ENCODE measurements at places on chromosomes 16 and 17. TPM values are rescaled to one million over a fixed set of nuclear protein-coding genes. Genes with fewer than 3 reads are reported as not detected.

LLGL2 gene
- 4.8 TPM for total RNA-seq

HSBP1 gene
- total RNA-seq: 218 TPM

GRB7 gene
- not detected for total RNA-seq

TMEM11 gene
- 26.0 TPM for total RNA-seq

GDE1 gene
- total RNA-seq: 32.9 TPM

TNFRSF17 gene
- total RNA-seq: not detected

MYL4 gene
- 7.6 TPM for total RNA-seq

CLEC10A gene
- total RNA-seq: not detected

IGF2BP1 gene
- 260 TPM for total RNA-seq

KCNH4 gene
- total RNA-seq: 0.71 TPM

HES7 gene
- 2.2 TPM for total RNA-seq

DNA sequence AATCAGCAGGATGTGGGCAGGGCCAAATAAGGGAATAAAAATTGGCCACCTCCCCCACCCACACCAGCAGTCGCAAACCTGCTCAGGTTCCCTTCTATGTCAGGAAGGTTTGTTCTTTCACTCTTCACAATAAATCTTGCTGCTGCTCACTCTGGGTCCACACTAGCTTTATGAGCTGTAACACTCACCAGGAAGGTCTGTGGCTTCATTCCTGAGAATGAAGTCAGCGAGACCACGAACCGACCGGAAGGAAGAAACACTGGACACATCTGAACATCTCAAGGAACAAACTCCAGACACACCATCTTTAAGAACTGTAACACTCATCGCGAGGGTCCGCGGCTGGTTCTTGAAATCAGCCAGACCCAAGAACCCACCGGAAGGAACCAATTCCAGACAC is 115.5 kb upstream of the TBX2 start:
- H3K27me3 ChIP-seq: no peaks in the 10 kb centered on the region
- no peak overlapping the region for H3K27ac ChIP-seq
- H3K4me1 ChIP-seq: peaks cover 14% of the 10 kb centered on the region
- H3K4me3 ChIP-seq: no peak overlapping the region
- H3K36me3 ChIP-seq: peaks cover 3% of the 10 kb centered on the region

DNA sequence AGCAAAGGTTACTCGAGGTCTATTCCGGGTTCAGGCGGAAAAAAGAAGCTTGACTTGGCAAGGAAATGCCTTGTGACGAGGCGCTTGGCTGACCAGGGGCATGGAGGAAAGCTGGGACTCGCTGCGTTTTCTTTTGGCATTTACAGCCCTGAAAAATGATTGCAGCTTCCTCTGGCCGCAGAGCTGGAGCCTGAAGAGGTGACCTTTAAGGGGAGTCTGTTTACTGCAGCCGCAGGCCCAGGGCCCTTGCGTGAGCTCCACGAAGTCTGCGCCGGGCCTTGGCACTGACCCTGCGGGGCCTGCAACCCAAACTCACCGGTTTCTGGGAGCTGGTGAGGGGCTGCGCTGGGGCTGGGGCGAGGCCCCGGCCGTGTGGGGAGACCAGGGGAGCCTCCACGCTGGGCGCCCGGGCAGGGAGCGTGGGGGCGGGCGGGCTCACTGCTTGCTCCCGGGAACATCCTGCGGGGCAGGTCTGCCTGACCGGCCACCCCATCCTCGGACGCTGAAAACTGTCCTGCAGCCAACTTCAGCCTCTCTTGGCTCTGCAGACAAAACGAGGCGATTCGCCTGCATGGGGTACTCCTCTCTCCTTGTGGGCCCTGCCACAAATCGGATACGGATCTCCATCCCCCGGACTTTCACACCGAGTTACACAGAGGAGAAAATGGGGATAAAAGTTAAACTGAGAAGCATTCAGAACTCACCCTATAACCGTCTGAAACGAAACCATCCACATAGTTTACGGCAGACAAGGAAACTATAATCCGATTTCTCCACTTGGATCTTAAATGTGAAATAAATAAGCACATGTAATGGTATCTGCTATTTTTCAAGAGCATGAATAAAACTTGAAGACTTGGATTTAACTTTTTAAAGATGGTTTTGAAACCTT is 206.3 kb upstream of the FOXF1 start:
- H3K36me3 ChIP-seq: no peaks in the 10 kb centered on the region
- no peak for DNase-seq
- no peak overlapping the region for H3K4me3 ChIP-seq
- no peak overlapping the region for H3K27ac ChIP-seq
- H3K27me3 ChIP-seq: no peaks in the 10 kb centered on the region

- no peaks in the 10 kb centered on the region for H3K4me1 ChIP-seq
- no peak overlapping the region for H3K27ac ChIP-seq
- no peak for DNase-seq
- no peak overlapping the region for H3K4me3 ChIP-seq
Observed at GRCh38 chr16:28604186-28604565, 5.7 kb downstream of the SULT1A1 start.

DNA sequence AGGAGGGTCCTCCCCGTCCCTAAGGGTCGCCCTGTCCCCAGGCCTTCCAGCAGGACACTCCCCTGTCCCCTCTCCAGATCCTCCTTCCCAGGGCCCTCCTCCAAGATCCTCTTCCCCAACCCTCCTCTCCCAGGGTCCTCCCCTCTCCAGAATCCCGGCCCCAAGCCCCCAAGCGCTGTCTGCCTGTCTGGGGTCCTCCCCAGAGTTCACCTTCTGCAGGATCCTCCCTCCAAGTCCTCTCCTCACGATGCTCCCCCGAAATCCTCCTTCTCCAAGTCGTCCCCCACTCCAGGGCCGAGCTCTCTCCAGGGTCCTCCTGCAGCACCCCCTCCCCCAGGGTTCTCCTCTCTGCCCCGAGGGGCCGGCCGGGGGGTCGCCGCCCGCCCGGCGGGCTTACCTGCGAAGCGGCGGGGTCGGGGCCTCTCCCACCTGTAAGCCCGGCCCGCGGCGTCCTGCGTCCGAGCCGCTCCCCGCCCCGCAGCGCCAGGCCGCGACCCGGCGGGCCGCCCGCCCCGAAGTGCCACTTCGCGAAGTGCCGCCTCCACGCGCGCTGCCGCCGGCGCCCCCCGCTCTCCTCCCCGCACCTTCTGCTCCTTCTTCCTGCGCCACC is 678 bp upstream of the BAIAP2 start:
- no peak for DNase-seq
- H3K4me1 ChIP-seq: peaks cover 41% of the 10 kb centered on the region
- H3K36me3 ChIP-seq: no peaks in the 10 kb centered on the region
- peaks cover 23% of the 10 kb centered on the region for H3K27me3 ChIP-seq
- peak overlapping the region; percentile 86 for H3K27ac ChIP-seq
- peak overlapping the region; percentile 90 for H3K4me3 ChIP-seq

GRCh38 chr16:57115514-57116182 is 23.3 kb downstream of the CPNE2 start:
- peaks cover 3% of the 10 kb centered on the region for H3K4me1 ChIP-seq
- no peak overlapping the region for H3K27ac ChIP-seq
- H3K36me3 ChIP-seq: no peaks in the 10 kb centered on the region
- H3K4me3 ChIP-seq: no peak overlapping the region
- DNase-seq: no peak

GRCh38 chr16:77763994-77764393 is 24.4 kb upstream of the VAT1L start:
- H3K27ac ChIP-seq: no peak overlapping the region
- no peak overlapping the region for H3K4me3 ChIP-seq
- peaks cover 2% of the 10 kb centered on the region for H3K27me3 ChIP-seq

GRCh38 chr16:1832838-1833454 is 5.9 kb downstream of the FAHD1 start:
- no peaks in the 10 kb centered on the region for H3K36me3 ChIP-seq
- no peaks in the 10 kb centered on the region for H3K27me3 ChIP-seq
- H3K4me3 ChIP-seq: peak overlapping the region; percentile 21
- peaks cover 10% of the 10 kb centered on the region for H3K4me1 ChIP-seq
- H3K27ac ChIP-seq: no peak overlapping the region

DNA sequence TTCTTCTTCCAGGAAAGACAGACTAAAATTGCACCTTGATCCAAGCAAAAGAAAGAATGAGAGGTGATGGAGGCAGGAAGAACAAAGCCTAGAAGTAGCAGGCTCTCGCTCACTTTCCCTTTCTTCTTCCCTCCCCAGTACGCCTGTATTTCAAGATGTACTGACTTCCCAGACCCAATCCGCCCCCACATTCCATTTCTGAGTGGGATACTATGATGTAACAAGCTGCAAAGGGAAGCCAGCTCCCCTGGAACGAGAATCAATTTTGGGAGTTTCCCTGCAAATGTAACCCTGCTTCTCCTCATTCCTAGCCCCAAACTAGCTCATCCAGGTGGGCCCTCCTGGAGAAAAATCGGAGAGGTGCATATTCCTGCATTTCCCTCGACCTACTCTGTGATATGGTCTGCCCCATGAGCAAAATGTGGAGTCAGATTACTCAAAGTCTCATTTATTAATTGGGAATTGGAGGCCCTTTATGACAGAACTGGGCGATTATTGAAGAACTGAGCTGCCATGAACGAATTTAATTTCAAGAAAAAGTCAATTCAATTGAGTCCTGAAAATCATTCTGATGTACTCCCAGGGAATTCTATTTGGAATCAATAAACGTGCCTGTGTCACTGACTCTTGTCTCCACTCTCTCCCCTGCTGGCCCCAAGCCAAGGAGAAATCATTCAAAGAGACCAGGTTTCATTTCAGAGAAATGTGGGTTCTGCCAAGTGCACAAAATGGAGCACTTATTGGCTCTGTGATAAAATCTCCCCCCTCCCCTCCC is 398.9 kb downstream of the SHISA9 start:
- no peak overlapping the region for H3K27ac ChIP-seq
- no peaks in the 10 kb centered on the region for H3K4me1 ChIP-seq
- H3K27me3 ChIP-seq: peaks cover 2% of the 10 kb centered on the region
- no peaks in the 10 kb centered on the region for H3K36me3 ChIP-seq
- DNase-seq: no peak

DNA sequence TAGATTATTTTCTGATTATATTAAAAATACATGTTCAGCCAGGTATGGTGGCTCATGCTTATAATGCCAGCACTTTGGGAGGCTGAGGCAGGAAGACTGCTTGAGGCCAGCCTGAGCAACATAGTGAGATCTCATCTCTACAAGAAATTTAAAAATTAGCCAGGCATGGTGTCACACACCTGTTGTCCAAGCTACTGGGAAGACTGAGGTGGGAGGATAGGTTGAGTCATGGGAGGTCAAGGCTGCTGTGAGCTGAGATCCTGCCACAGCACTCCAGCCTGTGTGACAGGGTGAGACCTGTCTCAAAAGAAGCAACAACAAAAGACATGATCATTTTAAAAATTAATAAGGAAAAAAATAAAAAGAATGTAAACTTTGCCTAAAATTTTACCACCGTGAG is 40.7 kb downstream of the PRAC1 start:
- no peak for DNase-seq
- H3K4me1 ChIP-seq: no peaks in the 10 kb centered on the region
- peaks cover 5% of the 10 kb centered on the region for H3K36me3 ChIP-seq
- H3K27ac ChIP-seq: no peak overlapping the region
- no peak overlapping the region for H3K4me3 ChIP-seq

- H3K27ac ChIP-seq: peak overlapping the region; percentile 12
- H3K36me3 ChIP-seq: no peaks in the 10 kb centered on the region
- peaks cover 13% of the 10 kb centered on the region for H3K4me1 ChIP-seq
- DNase-seq: no peak
Observed at GRCh38 chr16:84131117-84131516, 13.9 kb downstream of the HSDL1 start.

GRCh38 chr16:85613604-85614337 is 649 bp downstream of the GSE1 start:
- H3K27ac ChIP-seq: no peak overlapping the region
- peaks cover 32% of the 10 kb centered on the region for H3K27me3 ChIP-seq
- DNase-seq: peak; percentile 90
- no peak overlapping the region for H3K4me3 ChIP-seq

- DNase-seq: peak; percentile 17
- H3K27ac ChIP-seq: no peak overlapping the region
- H3K4me1 ChIP-seq: no peaks in the 10 kb centered on the region
- H3K4me3 ChIP-seq: no peak overlapping the region
- H3K36me3 ChIP-seq: no peaks in the 10 kb centered on the region
Observed at GRCh38 chr17:65790241-65790640, 228.8 kb upstream of the AXIN2 start.

DNA sequence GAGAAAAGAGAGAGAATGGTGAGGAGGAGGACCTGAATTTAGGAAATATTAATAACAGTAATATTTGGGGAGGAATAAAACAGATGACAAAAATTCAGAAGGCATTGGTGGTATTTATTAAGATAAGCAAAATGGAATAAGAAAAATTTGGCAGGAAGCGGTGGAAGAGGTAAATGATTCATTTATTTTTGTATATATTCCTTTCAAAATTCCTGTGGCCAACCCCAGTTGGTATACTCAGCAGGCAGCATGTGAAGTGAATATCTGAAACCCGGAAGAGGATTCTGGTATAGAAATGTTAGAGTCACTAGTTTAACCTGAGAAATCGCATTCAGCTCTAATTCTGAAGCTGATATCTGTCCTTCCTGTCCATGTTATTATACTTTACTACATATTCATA is 792.0 kb downstream of the KCNJ2 start:
- H3K27me3 ChIP-seq: no peaks in the 10 kb centered on the region
- H3K4me1 ChIP-seq: no peaks in the 10 kb centered on the region
- H3K4me3 ChIP-seq: no peak overlapping the region
- no peak overlapping the region for H3K27ac ChIP-seq
- H3K36me3 ChIP-seq: no peaks in the 10 kb centered on the region

DNA sequence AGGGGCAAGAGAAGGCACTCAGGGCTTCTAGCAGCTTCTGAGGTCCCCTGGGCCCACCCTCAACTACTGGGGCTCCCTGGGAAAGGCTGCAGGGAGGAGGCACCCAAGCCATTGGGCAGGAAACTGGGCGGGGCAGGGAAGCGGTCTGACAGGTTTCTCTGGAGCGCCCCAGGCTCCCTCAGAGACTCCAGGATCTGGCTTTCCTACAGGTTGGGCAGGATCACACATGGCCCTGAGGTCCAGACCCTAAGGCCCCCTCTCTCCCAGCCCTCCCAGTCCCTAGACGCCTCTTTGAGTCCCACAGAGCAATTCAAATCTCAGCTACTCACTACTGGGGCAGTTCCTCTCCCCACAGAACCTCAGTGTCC is 14.3 kb downstream of the JUP start:
- H3K27me3 ChIP-seq: peaks cover 23% of the 10 kb centered on the region
- peak overlapping the region; percentile 86 for H3K27ac ChIP-seq
- no peak overlapping the region for H3K4me3 ChIP-seq

DNA sequence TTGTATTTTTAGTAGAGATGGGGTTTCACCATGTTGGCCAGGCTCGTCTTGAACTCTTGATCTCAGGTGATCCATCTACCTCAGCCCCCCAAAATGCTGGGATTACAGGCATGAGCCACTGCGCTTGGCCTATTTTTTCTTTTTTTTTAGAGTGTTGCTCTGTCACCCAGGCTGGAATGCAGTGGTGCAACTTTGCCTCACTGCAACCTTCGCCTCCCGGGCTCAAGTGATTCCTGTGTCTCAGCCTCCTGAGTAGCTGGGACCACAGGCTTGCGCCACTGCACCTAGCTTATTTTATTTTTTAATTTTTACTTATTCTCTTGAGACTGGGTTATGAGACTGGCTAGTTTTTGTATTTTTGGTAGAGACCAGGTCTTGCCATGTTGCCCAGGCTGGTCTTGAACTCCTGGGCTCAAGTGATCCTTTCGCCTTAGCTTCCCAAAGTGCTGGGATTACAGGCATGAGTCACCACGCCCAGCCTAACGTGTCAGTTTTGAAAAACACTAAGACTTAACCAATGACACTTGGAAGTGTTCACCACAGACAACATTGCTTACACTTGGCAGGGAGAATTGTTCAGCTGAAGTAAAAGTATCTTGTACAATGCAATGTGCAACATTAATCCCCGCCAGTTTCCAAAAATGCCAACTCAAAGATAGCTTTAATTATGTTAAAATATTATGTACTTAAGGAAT is 26.9 kb downstream of the ATAD5 start:
- no peaks in the 10 kb centered on the region for H3K4me1 ChIP-seq
- H3K27me3 ChIP-seq: no peaks in the 10 kb centered on the region
- no peak overlapping the region for H3K27ac ChIP-seq

- H3K36me3 ChIP-seq: no peaks in the 10 kb centered on the region
- no peak overlapping the region for H3K27ac ChIP-seq
- DNase-seq: peak; percentile 90
- H3K27me3 ChIP-seq: no peaks in the 10 kb centered on the region
- H3K4me1 ChIP-seq: peaks cover 4% of the 10 kb centered on the region
Observed at GRCh38 chr17:82153745-82154375, 55.8 kb upstream of the FASN start.
